Thoracic aorta (tissue), 2 donors: ENCODE measurements at places on chromosomes 4 and X. TPM values are rescaled to one million over a fixed set of nuclear protein-coding genes. Genes with fewer than 3 reads are reported as not detected.

HELT gene
- total RNA-seq: not detected

GRCh38 chrX:98409867-98410266 is 1526.2 kb downstream of the RPA4 start:
- no peak for DNase-seq
- H3K4me1 ChIP-seq: no peaks in the 10 kb centered on the region
- H3K36me3 ChIP-seq: no peaks in the 10 kb centered on the region
- H3K27ac ChIP-seq: no peak overlapping the region
- no peak overlapping the region for H3K4me3 ChIP-seq

TLR6 gene
- 3.5 TPM for total RNA-seq

GRCh38 chrX:100411802-100412715 is 2.0 kb upstream of the PCDH19 start:
- H3K4me1 ChIP-seq: peaks cover 9% of the 10 kb centered on the region
- no peak for DNase-seq
- no peaks in the 10 kb centered on the region for H3K27me3 ChIP-seq

CSN1S1 gene
- not detected for total RNA-seq

DNA sequence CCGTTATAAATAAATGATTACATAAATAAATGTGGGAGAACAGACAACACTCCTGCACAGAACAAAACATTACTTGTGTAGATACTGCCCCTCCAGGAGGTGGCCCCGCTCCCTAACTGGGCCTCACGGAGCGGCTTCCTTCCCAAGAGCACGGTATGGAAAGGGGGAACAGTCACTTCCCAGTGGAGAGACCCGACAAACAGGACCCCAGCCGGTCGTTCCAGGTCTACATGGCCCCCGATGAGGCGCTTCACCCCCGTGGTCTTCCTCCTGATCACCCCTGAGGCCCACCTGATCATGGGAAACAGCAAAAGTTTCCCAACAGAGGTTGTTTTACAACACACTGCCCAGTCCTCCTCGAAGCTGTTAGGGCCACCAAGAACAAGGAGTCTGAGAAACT is 6.6 kb upstream of the SLC6A8 start:
- no peak overlapping the region for H3K27ac ChIP-seq
- no peak for DNase-seq
- H3K27me3 ChIP-seq: no peaks in the 10 kb centered on the region
- no peaks in the 10 kb centered on the region for H3K36me3 ChIP-seq
- no peak overlapping the region for H3K4me3 ChIP-seq
